ENCODE measurements at places on chromosomes 3 and 15. TPM values are rescaled to one million over a fixed set of nuclear protein-coding genes. Genes with fewer than 3 reads are reported as not detected.

DNA sequence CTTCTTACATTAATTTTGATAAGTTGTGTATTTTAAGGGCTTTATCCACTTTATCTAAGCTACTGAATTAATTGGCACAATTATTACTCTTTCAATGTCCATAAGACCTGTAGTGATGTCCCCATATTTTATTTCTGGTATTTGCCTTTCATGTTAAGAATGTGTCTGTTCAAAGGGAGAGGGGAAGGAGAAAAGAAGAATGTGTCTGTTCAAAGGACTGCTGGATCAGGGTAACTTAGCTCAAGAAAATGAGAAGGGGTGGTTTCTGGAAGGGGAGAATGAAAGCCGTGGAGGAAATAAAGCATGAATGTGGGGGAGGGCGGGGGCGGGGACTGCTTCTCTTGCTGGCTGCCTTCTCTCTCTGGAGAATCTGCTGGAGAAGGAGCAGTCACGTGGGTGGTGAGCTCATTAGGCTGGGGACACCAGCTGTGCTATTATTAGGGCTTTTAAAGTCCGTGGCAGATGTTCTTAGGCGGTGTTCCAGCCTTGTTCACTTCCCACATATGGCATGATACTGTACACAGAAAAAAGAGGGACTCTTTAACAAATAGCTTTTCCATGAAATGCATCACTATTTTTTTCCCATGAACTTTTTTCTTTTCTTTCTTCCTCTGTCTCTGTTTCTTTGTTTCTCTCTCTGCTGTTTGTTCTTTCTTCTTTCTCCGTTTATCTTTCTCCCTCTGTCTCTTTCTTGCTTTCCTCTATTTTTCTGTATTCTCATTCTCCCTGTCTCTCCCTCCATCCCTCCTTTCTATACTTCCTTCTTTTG, 63.7 kb upstream of the ULK4 start:
- peak; percentile 79 for DNase-seq

DNA sequence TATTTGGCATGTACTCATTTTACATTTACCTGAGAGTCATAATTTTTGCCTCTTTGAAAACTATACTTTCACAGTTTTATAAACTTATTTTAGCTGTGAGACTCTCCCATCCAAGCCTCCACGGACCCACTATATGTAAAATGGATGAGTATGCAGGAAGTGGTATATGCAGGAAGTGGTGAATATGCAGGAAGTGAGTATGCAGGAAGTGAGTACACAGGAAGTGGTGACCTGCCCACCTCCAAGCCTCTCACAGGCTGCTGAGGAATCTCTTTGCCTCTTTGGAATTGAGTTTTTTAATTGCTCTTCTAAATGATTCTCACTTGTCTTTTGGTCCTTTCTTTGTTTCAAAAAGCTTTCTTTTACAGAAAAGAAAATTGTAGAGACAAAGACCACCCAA, 85.2 kb downstream of the KBTBD8 start:
- DNase-seq, result no peak

DNA sequence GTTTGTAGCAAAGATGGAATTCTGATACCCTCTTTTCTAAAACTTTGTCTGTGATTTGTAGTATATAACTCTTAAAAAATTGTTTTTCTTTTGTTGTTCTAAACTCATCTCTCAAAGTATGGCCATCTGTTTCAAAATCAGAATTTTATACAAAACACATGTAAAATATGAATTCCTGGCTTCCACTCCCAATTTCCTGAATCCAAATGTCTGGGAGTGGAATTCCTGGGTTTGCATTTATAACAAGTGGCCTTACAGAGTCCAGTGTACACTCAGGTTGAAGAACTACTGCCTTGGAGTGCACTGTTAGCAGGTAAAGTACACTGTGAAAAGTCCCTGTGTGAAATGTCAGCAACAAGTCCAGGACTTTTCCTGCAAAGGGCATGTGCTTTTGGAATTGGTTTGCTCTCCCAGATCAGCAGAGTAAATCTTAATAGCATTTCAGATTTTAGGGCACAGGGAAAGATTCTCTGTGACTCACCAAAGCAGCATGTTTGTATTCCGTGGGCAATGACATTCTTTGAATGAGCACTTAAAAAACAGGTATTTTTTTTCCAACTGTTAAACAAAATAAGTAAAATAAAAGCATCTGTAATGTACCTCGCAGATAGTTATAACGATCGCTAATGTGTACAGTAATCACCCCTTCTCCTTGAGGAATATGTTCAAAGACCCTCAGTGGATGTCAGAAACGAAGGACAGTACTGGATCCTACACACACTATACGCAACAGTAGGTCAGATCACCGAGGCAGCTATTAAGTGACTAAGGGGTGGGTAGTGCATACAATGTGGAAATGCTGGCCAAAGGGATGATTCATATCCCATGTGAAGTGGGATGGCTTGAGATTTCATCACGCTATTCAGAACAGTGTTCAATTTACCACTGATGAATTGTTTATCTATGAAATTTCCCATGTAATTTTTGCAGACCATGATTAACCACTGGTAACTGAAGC, 2.0 kb upstream of the CLDN16 start:
- no peak for DNase-seq

DNA sequence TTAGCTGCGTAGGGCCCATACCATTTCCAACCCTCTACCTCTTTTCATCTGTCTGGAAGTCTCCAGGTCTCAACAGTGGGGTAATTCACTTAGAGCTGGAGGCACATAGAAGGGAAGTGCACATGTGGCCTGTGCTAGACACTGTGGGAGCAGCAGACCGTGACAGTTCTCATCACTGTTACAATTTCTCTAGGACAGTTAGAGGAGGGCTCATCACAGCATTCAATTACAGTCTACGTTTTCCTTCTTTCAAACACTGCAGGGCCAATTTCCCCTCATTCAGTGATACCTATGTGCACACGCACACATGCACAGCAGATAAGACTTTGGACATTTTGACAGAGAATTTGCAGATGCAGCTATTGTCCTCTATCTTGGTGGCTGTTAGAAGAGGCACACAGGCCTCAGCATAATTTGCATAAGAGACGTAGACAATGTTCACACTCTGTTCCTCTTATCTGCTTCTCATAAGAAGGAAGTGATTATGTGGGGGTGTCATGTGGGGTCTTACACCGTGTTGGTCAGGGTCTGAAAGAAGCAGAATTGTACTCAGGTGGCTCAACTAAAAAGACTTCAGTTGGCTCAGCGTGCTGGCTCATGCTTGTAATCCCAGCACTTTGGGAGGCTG, 12.6 kb upstream of the HRG start:
- DNase-seq, result no peak

DNA sequence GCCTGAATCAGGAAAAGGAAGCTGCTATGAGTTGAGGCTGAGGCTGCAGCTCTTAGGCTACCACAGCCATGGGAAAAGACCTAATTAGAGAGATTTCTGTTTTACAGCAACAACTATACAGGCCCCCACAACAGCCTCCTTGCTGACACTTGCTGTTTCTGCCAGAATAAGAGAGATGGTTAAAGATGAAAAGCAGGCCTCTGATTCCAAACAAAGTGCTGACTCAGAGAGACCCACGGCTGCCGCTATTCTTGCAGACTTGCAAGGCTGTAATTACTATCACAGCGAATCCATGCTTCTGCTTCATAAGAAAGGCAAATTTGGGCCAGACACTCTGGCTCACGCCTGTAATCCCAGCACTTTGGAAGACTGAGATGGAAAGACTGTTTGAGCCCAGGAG, 41.8 kb downstream of the MCF2L2 start:
- DNase-seq, result no peak

- no peak for DNase-seq
Measured at GRCh38 chr3:43794776-43795175, 104.0 kb downstream of the ABHD5 start.

- DNase-seq, result no peak
Measured at GRCh38 chr15:46089467-46089935, 454.7 kb downstream of the SQOR start.

GRCh38 chr3:176734146-176734545, 463.1 kb downstream of the TBL1XR1 start:
- peak; percentile 34 for DNase-seq

- no peak for DNase-seq
Measured at GRCh38 chr3:3074551-3075257, 35.5 kb downstream of the IL5RA start.

DNA sequence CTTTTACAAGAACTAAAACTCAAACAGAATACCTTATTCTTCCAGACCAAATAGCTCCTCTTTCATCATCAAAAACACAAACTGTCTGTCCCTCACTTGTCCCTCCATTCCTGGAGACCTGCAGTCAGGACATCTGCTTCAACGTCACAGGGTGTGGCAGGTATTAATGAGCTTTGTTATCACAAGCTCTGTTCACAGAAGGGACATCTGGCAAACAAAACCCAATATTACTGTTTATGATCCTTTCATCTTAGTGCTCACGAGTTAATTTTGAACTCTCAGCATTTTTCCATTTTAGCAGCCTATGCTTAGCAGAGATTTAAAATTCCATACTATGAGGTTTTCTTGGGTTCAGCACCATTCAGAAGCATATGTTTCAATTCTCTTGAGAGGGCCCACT, 32.9 kb downstream of the AP3S2 start:
- DNase-seq, result no peak

GRCh38 chr15:77074350-77074749, 3.4 kb upstream of the TSPAN3 start:
- no peak for DNase-seq

ZNF621 gene
- total RNA-seq, result 34.8 TPM

THAP10 gene
- 3.3 TPM for total RNA-seq

TMCC1 gene
- 42.2 TPM for total RNA-seq

PLA2G4D gene
- not detected for total RNA-seq

SGO1 gene
- total RNA-seq, result 5.0 TPM

ALS2CL gene
- 0.51 TPM for total RNA-seq

GOLGA6L7 gene
- total RNA-seq, result not detected

All from glutamatergic neuron (in vitro differentiated cells).